Stimulated activated naive B cell treated with anti-CD40 and anti-IgM and Interleukin-4, amounts not matched to agents 10 μg/mL and 1 μg/mL and 100 μg/mL, for 72 hours (primary cell): ENCODE measurements at places on chromosomes 12 and 14.

- DNase-seq: no peak
Measured at GRCh38 chr12:130981074-130981742, 27.5 kb downstream of the ADGRD1 start.

DNA sequence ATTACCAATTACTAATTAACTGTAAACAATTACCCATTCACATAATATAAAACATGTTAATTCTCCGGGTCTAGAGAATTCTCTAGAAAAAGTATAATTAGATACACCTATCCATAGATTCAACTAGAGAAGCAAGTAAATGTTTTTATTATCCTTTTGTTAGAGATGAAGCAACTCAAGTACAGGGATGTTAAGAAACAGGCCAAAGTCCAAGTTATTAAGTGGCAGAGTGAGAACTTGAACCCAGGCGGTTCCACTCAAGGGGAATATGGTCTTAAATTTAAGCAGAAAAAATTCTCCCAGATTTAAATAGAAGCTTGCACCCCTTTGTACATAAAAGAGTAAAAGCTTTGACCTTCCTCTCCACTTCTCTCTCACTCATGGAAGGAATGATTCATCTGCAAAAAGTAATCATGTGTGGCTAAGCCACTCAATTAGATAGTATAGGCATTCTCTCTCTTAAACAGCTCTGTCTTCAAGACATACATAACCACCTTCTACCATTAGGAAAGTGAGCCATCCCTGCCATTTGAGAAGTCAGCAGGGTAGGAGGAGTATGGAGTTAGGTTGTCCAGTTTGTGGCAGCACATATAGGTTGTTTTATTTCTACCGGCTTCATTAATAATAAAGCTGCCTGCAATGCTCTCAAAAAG lies 34.1 kb downstream of the ERGIC2 start:
- DNase-seq: no peak

- no peak for DNase-seq
Measured at GRCh38 chr12:113609692-113610469, 138.2 kb upstream of the LHX5 start.

- DNase-seq: no peak
Measured at GRCh38 chr12:99056186-99056585, 411.1 kb downstream of the APAF1 start.

GRCh38 chr12:118520214-118521035 lies 144.1 kb downstream of the SUDS3 start:
- DNase-seq: no peak
